Testis (tissue), 5 donors: ENCODE measurements at places on chromosomes 4 and X. TPM values are rescaled to one million over a fixed set of nuclear protein-coding genes. Genes with fewer than 3 reads are reported as not detected.

SLC4A4 gene
- 2.2 TPM for total RNA-seq

GAB1 gene
- 64.5 TPM for total RNA-seq

FREM3 gene
- total RNA-seq = 0.06 TPM

GAGE13 gene
- 5.1 TPM for total RNA-seq

ATOH1 gene
- total RNA-seq = not detected

ATP8A1 gene
- total RNA-seq = 32.5 TPM

TMSB15A gene
- total RNA-seq = 9.2 TPM

ATRX gene
- total RNA-seq = 104 TPM

ANAPC4 gene
- 35.3 TPM for total RNA-seq

CCDC110 gene
- 78.1 TPM for total RNA-seq

SUPT20HL2 gene
- total RNA-seq = 17.0 TPM

JADE3 gene
- 22.9 TPM for total RNA-seq

UGT2B10 gene
- total RNA-seq = not detected

DKK2 gene
- total RNA-seq = not detected

SYN1 gene
- total RNA-seq = 3.4 TPM

SPANXA1 gene
- total RNA-seq = not detected
